CD14-positive monocyte (primary cell): ENCODE measurements at places on chromosomes 11 and 22. TPM values are rescaled to one million over a fixed set of nuclear protein-coding genes. Genes with fewer than 3 reads are reported as not detected.

- DNase-seq, result no peak
- no peaks in the 10 kb centered on the region for H3K4me1 ChIP-seq
- H3K27me3 ChIP-seq, result no peaks in the 10 kb centered on the region
- no peaks in the 10 kb centered on the region for H3K36me3 ChIP-seq
- H3K4me3 ChIP-seq, result no peak overlapping the region
These were observed 25.5 kb downstream of the NAV2 start for GRCh38 chr11:19738124-19738523.

GRCh38 chr11:26424255-26424654 lies 92.3 kb downstream of the ANO3 start:
- H3K36me3 ChIP-seq, result no peaks in the 10 kb centered on the region
- DNase-seq, result no peak
- H3K27ac ChIP-seq, result no peak overlapping the region
- H3K27me3 ChIP-seq, result no peaks in the 10 kb centered on the region
- no peak overlapping the region for H3K4me3 ChIP-seq

- no peaks in the 10 kb centered on the region for H3K27me3 ChIP-seq
- no peak overlapping the region for H3K4me3 ChIP-seq
- no peak overlapping the region for H3K27ac ChIP-seq
- no peaks in the 10 kb centered on the region for H3K4me1 ChIP-seq
These were observed 38.0 kb downstream of the METTL15 start for GRCh38 chr11:28146123-28146751.

DNA sequence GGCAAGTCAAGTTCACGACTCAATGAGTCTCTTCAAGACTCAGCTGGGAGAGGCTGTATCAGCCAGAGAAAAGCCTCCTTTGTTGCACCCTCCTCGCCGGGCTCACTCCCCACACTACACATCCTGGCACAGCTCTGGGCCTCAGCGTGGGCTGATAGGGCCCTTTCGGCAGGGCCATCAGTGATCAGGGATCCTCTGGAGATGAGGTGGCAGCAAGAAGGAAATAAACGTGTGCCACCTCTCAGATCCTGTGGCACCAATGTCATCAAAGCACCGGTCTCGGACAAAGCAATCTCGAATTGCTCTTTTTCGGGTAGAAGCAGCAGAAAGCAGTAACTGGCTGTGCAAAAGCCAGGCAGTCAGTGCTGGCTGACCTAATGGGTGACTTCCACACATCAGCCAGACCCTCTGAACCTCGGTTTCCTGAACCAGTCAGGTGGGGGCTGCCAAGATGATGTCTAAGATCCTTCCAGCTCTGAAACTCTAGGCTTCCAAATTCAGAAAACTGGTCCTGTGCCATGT lies 2.1 kb downstream of the EHD1 start:
- peaks cover 21% of the 10 kb centered on the region for H3K36me3 ChIP-seq
- H3K27me3 ChIP-seq, result no peaks in the 10 kb centered on the region

GRCh38 chr22:27512283-27512761 lies 289.2 kb downstream of the MN1 start:
- H3K27me3 ChIP-seq, result no peaks in the 10 kb centered on the region
- DNase-seq, result no peak

Gene IL17RA
- 73.8 and 96.7 TPM in 2 replicates for polyA plus RNA-seq

DNA sequence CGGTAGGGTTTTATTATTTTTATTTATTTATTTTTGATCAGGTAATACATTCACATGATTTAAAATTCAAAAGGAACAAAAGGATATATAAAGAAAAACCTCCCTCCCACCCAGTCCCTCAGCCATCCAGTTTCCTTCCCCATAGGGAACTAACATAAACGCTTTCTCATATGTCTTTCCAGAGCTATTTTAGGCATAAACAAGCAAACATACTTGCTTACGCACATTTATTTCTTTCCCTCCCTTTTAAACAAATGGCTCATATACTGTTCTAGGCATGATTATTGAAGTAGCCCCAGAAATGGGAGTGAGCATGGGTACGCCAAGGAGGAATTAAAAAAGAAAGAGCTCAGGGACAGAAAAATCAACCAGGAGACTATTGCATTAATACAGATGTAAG lies 63.7 kb downstream of the LIF start:
- H3K4me3 ChIP-seq, result no peak overlapping the region
- no peaks in the 10 kb centered on the region for H3K36me3 ChIP-seq
- H3K27ac ChIP-seq, result no peak overlapping the region
- H3K4me1 ChIP-seq, result no peaks in the 10 kb centered on the region
- no peak for DNase-seq

DNA sequence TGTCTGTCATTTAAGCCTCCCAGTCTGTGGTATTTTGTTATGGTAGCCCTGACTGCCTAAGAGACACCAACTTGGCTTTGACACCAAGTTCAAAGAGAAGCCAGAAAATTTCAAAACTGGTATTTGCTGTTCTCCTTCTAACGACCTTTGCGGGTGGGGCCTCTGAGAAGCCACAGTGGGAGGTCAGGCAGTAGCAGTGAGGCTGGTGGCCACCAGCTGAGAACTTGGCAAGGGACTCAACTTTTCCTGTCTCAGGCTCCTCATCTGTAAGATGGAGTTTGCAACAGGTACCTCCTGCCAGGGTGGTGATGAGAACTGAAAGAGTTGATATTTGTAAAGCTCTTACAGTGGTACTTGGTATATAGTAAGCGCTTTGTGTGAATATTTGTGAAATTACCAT lies 183.4 kb downstream of the BCR start:
- H3K36me3 ChIP-seq, result no peaks in the 10 kb centered on the region
- no peaks in the 10 kb centered on the region for H3K4me1 ChIP-seq
